ENCODE measurements at places on chromosomes 7 and 10.

DNA sequence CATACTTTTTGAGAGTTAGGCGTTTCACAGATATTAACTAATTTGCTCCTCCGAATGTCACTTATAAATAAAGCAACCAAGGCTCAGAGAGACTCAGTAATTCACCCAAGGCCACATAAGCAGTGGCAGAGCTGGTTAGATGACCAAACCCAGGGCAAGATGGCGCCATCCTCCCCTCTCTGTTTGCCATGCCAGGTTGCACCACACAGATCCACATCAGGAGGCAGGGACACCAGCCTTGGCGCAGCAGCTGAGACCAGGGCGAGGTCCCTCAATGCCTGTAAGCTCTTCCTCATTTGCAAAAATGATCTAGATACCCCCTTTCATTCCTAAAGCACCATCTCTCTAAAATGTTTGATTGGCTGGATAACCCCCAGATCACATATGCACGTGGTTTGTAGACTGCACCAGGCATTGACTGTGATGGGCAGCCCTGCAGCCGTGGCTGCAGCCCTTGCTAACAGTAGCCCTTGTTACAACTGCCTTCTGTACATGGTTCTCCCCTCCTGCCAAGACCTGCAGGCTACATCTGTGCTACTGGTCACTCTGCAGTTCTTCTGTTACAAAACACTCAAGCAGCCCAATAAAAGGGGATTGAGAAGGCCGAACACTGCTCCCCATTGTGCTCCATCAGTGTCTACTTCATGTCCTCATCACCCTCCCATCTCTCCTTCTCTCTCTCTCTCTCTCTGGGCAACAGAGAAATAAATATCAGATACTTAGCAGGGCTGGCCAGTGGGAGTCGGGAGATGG is 298.6 kb downstream of the PRPF18 start:
- DNase-seq = no peak

GRCh38 chr7:67618556-67619162 is 622.0 kb downstream of the TYW1 start:
- DNase-seq = no peak

GRCh38 chr7:83611776-83612175 is 37.2 kb downstream of the SEMA3E start:
- no peak for DNase-seq

DNA sequence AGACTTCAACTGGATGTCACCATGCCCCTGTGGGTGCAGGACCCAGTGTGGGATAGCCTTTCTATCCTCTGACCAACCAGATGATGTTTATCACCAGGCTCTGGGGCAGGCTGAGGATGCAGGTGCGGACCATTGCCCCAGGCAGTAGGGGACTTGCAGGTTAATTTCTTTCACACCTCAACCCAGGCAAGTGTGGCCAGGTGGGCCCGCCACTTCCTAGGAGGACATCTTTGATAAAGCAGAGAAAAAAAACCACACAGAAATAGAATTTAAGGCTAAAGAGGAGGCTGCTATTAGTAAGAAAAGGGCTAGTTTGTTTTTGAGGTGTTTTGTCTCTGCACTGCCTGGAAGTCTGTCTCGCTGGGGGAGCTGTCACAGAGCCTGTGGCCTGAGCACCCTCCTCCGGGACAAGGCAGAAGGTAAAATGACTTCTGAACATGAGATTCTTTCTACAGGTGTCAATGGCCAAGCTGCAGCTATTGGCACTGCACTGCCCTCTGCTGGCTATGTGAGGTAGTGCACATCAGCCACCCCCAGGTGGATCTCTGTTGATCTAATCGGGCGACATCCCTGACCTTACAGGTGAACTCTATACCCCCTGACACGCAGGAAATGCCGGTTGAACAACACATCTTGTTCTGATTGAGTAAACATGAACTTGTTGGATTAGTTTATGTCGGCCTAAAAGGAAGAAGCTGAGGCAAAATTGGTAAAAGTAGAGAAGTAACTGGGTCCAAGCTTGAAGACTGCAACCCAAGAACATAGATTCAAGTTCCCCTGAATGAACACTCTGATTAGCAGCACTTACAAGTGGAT is 21.0 kb downstream of the UPP1 start:
- DNase-seq = no peak

GRCh38 chr10:60735244-60735643 is 43.0 kb upstream of the CDK1 start:
- DNase-seq = no peak
